ENCODE measurements at places on chromosomes 5 and 9.

GRCh38 chr9:96253059-96253696 is 48.8 kb downstream of the HSD17B3 start:
- DNase-seq: no peak

GRCh38 chr5:20572614-20573013 is 584.6 kb upstream of the CDH18 start:
- DNase-seq: no peak

DNA sequence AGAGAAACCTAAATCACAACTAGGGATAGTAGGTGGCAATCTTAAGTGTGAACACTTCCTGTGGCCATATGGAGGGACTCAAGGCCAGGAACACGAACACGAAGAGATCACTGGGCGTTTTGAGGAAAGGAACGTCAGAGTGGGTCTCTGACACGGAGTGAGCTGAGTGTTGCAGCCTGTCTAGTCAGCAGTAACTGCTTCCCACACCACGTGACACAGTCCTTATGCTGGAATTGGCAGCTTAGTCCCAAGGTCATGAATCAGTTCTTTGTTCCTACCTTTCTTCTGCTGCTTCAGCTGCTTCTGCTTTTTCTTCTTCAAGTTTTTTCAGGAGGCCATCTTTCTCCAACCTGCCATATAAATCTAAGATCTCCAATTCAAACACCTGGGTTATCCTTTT is 18.2 kb downstream of the SPACA9 start:
- no peak for DNase-seq

- DNase-seq: no peak
Observed at GRCh38 chr5:177089127-177089526, 2.4 kb downstream of the FGFR4 start.

GRCh38 chr5:154479944-154480750 is 2.1 kb upstream of the HAND1 start:
- no peak for DNase-seq

DNA sequence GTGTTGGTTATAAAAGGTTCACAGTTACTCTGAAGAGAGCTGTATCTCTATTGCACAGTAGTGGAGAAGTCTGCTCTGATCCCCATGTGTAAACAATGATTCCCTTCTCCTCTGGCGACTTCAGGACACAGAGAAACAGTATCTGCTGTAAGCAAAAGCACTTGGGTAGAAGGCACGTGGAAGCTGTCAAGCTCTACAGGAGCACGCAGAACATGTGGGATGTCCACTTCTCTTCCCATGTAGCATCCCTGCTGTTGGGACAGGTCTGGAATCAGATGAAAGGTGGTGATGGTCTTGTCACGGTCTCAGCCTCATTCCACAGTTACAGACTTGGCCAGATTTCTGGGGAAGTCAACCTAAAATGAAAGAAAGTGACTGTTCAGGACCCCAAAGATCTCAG is 9.4 kb upstream of the MAPK9 start:
- no peak for DNase-seq

- no peak for DNase-seq
Observed at GRCh38 chr9:73611032-73611431, 459.4 kb downstream of the ANXA1 start.

GRCh38 chr5:180646963-180647305 is 2.5 kb downstream of the FLT4 start:
- DNase-seq: no peak

DNA sequence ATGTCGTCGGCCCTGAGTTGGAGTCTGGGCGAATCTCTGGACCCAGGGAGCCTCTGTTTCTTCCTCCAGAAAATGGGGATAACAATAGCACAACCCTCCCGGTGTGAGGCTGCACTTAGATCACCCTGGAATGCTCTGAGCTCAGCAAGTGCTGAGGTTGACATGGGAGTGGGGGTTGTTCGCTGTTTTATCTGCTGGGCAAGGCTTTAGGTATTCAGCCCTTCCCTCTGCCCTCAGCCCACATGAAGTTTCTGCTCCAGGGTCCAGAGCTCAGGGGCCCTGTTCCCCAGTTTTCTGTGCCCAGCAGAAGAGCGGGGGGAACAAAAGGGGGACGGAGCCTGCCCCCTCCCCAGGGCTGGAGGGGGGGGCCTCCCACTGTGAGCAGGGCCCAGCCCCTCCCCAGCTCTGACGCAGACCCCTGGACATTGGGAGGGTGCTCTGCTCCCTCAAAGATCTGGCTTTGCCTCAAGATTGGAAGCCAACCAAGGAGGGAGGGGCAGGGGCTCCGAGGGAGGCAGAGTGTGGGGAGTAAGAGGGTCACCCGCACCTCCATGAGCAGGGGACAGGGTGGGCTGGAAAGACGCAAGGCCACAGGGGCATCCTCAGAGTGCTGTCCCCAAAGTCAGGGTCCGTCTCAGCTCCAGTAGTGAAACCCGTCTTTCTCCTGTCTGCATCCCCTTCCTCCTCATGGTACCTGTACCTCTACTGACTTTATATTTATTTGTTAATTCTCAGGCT is 215.6 kb downstream of the C9orf50 start:
- DNase-seq: no peak

DNA sequence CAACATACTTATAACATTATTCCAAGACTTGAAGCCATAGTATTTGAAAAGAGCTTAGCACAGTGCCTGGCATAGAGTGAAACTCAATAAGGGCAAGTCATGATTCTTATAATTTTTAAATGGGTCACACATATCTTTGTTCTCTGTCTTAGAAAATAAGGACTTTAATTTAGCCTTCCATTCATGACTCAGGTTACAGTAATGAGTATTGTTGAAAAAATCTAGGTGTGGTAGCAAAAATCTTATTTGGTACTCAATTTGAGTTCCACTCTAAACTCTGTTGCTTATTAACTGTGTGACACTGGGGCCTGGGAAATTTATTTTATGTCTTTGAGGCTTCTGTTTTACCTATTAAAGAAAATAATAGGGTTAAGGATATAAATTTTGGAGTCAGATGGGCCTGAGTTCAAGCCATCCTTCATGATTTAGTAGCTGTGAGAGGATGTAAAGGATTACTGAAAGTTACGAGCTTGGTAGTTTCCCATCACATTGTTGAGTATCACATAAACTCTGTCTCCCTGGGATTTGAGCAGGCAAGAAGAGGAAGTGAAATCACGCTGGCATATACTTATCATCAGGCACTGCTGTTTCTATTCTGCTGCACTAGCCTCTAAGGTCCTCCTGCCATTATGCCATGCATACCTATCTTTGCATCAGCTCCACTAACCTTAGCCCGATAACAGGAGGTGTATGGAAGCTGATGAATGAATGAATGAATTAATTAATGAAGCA is 1.5 kb downstream of the SPINK9 start:
- DNase-seq: no peak

- no peak for DNase-seq
Observed at GRCh38 chr9:134778841-134779411, 101.7 kb upstream of the FCN2 start.

DNA sequence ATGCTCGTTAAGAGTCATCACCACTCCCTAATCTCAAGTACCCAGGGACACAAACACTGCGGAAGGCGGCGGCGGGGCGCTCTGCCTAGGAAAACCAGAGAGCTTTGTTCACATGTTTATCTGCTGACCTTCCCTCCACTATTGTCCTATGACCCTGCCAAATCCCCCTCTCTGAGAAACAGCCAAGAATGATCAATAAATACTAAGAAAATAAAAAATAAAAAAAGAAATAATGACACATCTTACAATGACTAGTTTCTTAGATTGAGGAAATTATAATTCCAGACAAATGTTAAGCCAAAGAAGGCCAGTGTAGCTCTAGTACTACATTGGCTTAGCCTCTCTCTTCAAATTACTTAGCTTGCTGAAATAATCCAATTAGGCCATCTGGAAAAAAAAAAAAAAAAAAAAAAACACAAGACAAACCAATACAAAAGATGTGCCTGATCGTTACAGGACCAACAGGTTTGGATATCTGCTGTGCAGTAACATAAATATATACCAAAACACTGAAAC is 58.0 kb downstream of the ANXA2R start:
- no peak for DNase-seq

- DNase-seq: no peak
Observed at GRCh38 chr5:163497315-163497714, 8.1 kb upstream of the MAT2B start.

GRCh38 chr9:122936464-122936863 is 4.4 kb upstream of the RABGAP1 start:
- DNase-seq: no peak

GRCh38 chr5:97839341-97840086 is 656.5 kb upstream of the RIOK2 start:
- DNase-seq: no peak

DNA sequence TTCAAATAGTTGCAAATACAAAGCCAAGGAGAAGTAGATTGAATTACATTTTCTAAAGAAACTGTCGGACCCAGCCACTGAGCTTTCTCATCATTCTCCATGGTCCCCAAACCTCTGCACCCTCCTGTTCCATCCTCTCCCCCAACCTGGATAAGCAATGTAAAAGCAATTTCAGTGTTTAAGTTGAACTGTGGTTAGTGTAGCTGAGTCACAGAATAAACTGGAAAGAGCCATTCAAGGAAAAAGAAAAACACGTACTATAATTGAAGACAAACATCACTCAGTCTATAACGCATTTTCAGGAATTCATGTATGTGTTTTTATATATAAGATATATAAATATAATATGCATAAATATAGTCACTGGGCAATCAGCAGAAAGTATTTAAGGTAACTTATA is 54.1 kb upstream of the TMEM161B start:
- DNase-seq: no peak

GRCh38 chr5:167688341-167689130 is 602.9 kb upstream of the WWC1 start:
- no peak for DNase-seq

DNA sequence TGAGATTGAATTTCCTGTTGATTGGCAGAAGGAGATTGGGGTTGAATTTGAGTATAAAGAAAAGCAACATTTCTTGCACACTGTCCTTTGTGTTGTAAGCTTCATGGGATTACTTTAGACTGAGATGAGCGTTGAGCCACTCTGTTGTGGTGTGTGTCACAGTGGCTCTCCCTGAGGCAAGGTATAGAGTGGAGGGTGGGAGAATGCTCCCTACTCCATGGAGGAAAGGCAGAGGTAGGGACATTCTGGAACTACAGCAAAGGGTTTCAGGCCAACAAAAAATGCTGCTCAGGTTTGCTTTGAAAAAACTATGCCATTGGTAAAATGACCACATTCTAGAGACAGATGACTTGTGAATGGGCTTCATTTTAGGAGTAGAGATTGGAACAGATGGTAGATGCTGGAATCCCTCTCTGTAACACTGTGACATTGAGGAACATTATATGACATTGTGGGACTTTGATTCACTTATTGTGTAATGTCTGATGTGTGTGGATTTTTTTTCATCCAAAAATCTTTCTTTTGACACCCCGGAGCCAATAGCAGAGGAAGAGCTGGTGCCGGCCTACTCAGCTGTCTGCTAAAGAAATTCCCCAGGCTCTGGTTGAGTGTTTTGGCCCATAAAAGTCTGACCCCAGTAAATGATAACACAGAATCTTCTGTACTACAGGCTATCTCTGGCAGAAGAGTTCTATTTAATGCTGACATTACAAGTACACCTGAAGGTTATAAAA is 6.2 kb upstream of the CEP120 start:
- no peak for DNase-seq

DNA sequence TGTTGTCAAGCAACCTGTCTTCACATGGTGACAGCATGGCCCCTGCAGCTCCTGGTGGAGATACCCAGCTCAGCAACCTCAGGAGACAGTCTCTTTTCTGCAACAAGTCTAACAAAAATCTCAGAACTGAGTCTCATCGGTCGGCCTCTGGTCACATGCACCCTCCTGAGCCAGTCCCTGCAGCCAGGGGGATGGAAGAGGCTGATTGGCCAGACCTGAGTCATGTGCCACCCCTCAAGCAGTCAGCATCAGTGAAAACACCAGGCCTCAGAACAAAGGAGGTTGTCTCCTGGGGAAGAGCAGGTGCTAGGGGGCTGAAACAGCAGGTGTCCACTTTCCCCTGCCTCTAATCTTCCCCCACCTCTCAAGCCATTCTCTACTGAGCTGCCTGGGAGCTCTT is 54.4 kb downstream of the SMIM23 start:
- DNase-seq: no peak

DNA sequence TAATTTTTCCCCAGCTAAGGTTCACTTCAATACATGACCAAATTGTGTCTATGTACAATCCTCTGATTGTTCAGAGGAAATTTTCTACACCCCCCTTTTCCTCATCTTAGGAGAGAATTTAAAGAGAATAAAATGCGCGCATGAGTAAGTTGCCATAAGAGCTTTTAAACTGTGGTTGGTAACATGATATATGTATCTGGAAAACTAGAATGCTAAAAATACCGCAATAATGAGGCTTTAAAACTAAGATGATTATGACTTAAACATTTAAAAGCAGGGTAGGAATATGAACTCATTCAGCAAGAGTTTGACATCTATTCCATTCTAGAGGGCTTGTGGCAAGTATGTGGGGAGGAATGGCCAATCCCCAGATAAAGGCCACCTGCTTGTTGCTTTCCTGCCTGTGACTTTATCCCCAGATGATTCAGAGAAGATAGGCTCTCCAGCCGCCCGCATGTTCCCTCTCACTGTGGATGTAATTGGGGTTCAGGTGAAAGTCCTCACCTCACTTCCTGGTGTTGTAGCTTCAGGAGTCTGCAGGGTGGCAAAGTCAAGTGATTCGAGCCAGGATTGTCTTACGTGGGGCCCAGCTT is 26.5 kb upstream of the BASP1 start:
- no peak for DNase-seq

- DNase-seq: no peak
Observed at GRCh38 chr9:77016526-77017504, 2.6 kb upstream of the FOXB2 start.

DNA sequence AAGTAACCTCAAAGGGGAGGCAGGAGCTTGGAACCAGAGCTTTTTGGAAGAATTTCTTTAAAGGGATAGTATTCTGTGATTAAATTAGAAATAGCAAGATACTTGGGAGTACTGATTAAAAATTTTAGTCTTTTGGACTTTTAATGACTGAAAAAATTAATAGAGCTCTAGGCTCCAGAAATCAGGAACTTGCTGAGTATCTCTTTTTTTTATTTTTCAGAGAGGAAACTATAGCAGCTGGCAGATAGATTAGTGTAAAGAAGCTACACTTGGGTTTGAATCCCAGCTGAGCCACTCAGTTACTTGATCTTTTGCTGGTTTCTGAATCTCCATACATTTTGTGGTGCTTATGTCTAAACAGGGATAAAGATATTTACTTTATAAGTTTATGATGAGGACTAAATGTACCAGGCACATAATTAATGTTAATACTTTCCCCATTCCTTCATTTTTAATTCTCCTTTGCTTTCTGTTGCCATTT is 94.2 kb upstream of the TNC start:
- DNase-seq: no peak

- no peak for DNase-seq
Observed at GRCh38 chr5:172634106-172634899, 6.8 kb upstream of the NEURL1B start.

- no peak for DNase-seq
Observed at GRCh38 chr5:90602681-90603080, 44.1 kb downstream of the ADGRV1 start.
